Cerebellar cortex (tissue), 1 donor: ENCODE measurements at places on chromosomes 1 and 21.

DNA sequence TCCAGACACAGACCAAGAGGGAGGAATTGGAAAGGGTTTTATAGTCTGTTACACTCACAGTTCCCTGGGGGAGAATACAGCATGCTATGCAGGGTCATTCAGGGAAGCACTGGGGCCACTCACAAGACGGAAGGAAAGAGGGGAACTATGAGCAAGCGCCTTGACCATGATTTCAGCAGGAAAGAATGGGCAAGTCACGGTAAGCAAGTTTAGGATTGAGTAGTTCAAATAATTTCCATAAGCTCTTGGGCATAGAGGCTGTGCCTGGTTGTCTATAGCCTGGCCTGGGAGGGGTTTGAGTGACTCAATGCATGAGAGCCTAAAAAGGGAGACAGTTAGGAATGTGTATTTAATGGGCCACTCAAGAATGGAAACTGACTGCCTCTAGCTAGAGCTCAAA, 176.7 kb downstream of the TTLL7 start:
- no peak for DNase-seq

- peak; percentile 32 for DNase-seq
These were observed 859 bp upstream of the ZBTB18 start for GRCh38 chr1:244050014-244050834.

DNA sequence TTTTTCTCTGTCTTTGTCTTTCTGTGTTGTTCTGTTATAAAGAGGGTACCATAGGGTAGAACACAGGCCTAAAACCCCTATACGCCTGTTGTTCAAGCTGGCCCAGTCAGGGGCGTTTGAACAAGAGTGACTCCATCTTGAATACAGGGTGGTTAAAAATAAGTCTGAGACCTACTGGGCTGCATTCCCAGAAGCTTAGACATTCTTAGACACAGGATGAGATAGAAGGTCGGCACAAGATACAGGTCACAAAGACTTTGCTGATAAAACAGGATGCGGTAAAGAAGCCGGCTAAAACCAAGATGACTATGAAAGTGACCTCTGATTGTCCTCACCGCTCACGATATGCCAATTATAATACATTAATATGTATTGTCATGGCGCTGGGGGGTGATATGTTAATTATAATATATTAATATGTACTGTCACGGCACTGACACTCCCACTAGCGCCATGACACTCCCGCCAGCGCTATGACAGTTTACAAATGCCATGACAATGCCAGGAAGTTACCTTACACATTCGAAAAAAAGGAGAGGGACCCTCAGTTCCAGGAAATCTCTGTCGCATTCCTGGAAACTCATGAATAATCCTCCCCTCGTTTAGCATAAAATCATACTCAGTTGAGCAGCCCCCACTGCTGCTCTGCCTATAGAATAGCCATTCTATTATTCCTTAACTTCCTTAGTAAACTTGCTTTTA, 58.5 kb upstream of the KLHDC7A start:
- no peak for DNase-seq

DNA sequence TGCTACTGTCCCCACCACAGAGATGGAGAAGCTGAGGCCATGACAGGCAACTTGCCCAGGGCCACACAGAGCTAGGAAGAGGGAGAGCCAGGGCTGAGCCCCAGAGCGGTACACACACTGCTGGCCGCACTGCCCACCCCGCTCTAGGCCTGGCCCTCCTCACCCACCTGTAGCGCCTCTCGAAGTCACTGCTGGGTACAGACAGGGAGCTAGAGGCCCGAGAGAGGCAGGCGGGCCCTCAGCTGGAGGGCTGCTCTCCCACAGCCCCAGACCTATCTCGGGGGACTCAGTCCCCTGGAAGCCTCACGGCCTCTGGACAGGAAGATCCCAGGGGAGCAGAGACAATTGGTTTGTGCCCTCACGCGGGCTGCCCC, 17.3 kb upstream of the PLEKHG5 start:
- DNase-seq: no peak

DNA sequence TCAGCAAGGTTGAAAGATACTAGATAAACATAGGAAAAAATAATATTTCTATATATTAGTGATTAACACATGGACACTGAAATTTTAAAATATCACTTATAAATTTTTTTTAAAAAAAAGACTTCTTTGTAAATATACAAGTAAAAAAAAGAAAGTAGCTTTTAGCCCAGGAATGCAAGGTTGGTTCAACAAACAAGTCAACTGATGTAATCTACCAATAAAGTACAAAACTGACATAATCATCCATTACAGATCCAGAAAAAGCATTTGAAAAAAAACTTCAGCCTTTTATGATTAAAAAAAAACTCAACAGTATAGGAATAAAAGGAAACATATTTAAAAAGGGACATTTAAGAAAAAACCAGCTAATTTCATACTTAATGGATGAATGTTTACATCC, 48.4 kb downstream of the TRMT1L start:
- no peak for DNase-seq

DNA sequence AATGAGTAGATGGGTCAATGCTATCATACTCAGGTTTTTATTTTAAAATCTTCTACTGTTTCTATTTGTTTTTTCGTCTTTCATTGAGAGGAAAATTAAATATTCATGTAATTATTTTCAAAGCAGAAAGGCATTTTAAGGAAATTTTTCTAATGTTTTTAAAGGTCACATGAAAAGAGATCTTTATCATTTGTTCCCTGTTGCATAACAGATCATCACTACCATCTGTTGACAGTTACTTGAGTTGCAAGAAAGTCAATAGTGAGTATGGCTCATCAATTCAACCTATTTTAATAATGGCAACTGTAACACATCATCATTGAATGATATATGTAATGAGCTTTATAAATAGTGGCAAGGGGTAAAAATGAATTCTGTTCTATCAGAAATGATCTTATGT, 369.7 kb downstream of the DPYD start:
- DNase-seq: no peak

- DNase-seq: no peak
These were observed 203.7 kb downstream of the AMY1C start for GRCh38 chr1:103953386-103953785.

DNA sequence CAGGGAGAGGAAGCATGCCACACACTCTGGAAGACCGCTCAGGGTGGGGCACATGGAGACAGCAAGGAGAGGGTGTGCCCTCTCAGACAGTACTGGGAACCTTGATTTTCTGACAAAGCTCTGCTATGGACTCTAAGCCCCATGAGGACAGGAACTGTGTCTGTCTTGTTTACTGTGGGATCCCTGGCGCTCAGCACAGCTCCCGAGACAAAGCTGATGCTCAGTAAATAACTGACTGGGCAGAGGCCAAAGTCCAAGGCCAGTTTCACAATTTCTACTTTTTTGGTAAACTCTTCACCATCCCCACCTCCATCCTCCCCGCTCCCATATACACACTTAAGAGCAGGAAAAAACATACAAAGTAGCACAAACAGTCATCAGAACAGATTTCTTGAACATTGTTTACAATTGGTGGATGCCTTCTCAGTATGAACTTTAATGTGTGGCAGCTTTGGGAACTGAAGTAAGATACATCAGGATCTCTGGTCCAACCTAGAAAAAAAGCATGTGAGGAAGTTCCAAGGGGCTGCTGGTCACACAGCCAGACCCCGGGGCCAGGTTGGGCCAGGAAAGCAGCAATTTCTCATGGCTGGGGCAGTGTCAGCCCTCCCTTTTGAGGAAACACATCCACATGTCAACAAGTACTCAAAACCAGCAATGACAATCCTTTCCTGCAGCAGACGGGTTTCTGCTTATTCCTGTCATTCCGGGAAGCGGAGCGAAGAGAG, 5.6 kb upstream of the AHCYL1 start:
- no peak for DNase-seq

GRCh38 chr1:160047111-160047991, 15.6 kb upstream of the PIGM start:
- DNase-seq: no peak
